ENCODE measurements at places on chromosomes 1 and 21. TPM values are rescaled to one million over a fixed set of nuclear protein-coding genes. Genes with fewer than 3 reads are reported as not detected.

Gene FCMR
- total RNA-seq: 4.1 TPM

Gene PTPN7
- total RNA-seq: 227 TPM

- H3K4me3 ChIP-seq: no peak overlapping the region
- H3K27ac ChIP-seq: no peak overlapping the region
- peaks cover 4% of the 10 kb centered on the region for H3K36me3 ChIP-seq
- DNase-seq: no peak
- peaks cover 29% of the 10 kb centered on the region for H3K4me1 ChIP-seq
- peaks cover 7% of the 10 kb centered on the region for H3K27me3 ChIP-seq
Observed at GRCh38 chr1:228794173-228794572, 58.9 kb downstream of the RHOU start.

DNA sequence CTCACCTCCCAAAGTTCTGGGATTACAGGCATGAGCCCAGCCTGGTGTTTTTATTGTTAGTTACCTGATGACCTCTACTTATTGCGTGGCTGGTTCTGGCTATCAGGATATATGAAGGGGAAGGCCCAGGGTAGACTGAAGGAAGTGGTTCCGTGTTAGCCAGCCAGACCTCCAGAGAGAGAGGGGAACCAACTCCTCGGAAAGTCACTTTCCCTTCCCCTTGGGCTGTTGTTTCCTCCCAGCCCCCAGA is 2.5 kb upstream of the RCSD1 start:
- peaks cover 11% of the 10 kb centered on the region for H3K36me3 ChIP-seq
- peak overlapping the region; percentile 95 for H3K4me3 ChIP-seq
- DNase-seq: no peak
- H3K4me1 ChIP-seq: peaks cover 55% of the 10 kb centered on the region

DNA sequence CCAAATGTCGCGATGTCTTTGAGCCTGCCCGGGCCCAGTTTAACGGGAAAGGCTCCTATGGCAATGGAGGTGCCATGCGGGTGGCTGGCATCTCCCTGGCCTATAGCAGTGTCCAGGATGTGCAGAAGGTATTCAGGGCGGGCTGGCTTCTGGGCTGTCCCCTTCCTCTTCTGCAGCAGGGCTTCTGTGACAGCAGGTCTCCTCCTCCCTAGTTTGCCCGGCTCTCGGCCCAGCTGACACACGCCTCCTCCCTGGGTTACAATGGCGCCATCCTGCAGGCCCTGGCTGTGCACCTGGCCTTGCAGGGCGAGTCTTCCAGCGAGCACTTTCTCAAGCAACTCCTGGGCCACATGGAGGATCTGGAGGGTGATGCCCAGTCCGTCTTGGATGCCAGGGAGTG is 3.0 kb downstream of the ADPRS start:
- no peak overlapping the region for H3K4me3 ChIP-seq
- H3K27ac ChIP-seq: no peak overlapping the region
- no peaks in the 10 kb centered on the region for H3K27me3 ChIP-seq
- no peak for DNase-seq

Gene TSPEAR
- not detected for total RNA-seq

GRCh38 chr1:58765441-58765840 is 18.4 kb downstream of the JUN start:
- H3K36me3 ChIP-seq: no peaks in the 10 kb centered on the region
- H3K4me1 ChIP-seq: no peaks in the 10 kb centered on the region
- no peak overlapping the region for H3K27ac ChIP-seq

Gene CR1L
- total RNA-seq: not detected

Gene USP33
- total RNA-seq: 55.0 TPM

Gene CRNN
- not detected for total RNA-seq

- H3K4me1 ChIP-seq: peaks cover 49% of the 10 kb centered on the region
- peak overlapping the region; percentile 14 for H3K27ac ChIP-seq
- H3K36me3 ChIP-seq: no peaks in the 10 kb centered on the region
- DNase-seq: no peak
Observed at GRCh38 chr1:207845109-207845508, 65.8 kb downstream of the CD34 start.

DNA sequence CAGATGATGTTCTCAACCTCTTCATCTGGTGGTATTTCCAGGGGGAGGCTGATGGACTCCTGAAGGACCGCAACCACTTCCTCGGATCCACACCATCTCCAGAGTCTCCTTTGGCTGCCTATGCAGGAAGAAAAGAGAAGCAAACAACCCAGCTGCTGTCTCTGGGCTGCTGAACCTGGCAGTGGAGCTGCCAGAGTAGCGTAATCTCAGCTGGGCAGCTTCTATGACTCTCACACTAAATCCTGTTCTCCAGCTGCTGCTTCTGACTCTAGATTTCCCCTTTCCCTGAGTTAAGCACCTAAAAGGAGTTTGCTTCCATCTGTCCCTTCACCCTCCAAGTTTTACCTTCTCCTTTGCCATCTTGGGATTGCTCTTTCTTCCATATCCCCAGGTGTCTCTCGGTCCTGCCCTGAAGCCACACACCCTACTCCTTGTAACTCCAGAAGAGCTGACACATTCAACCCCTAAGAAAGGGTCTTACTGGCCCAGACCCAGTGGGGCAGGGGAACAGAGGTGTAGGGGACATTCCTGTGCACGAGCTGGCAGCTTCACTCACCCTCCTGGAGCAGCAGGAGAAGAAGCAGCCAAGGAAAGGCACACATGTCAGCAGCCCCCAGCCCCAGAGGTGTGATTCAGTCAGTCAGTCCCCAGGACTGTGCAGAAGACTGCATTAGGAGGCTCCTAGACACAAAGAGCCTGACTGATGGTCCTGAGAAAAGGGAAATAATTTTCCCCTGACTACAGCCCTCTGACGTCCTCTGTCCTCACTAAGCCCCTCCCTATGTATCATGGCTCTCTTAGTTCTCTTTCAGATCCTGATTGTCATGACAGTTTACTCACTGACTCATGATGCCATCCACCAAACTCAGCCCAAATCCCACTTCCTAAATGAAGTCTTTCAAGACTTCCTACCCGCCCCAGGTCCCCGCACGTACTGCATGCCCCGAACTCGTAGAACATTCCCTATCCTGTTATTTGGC is at the start of gene SLAMF9:
Gene SLAMF9, minus strand, starts transcription at position 702 of the 980 bp plus-strand sequence. Its CDS starts 100 bp downstream, at position 602.
- H3K27ac ChIP-seq: no peak within 1 kb of the TSS
- no peak within 1 kb of the TSS for H3K4me3 ChIP-seq
- peaks cover 37% of the 10 kb centered on the region for H3K27me3 ChIP-seq
- no peaks in the 10 kb centered on the region for H3K36me3 ChIP-seq
